SK-N-MC (cell line): ENCODE measurements at places on chromosomes 4 and X.
A peak's percentile ranks its signal among the peaks of the same experiment; 100 is the strongest.

DNA sequence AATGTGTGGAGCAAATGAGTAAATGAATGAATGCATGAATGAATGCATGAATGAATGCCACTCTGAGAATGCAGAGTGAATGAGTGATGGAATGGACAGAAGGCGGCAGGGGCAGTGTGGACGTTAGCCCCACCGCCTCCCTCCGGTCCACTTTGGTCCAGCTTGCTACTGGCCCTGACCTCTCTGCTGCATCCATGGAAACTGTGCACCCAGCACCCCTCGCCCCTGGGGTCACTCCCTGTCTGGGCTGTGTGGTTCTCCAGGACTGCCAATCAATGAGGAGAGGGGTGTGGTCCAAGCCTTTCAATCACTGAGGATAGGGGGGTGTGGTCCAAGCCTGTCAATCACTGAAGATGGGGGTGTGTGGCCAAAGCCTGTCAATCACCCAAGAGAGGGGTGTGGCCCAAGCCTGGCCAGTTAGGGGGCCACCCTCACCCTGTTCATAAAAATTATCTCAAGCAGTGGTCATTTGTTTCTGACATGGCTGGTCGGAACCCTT lies 39.2 kb upstream of the ASMTL start:
- DNase-seq: no peak

- DNase-seq: no peak
Observed at GRCh38 chr4:53557669-53558064, 33.6 kb downstream of the LNX1 start.

DNA sequence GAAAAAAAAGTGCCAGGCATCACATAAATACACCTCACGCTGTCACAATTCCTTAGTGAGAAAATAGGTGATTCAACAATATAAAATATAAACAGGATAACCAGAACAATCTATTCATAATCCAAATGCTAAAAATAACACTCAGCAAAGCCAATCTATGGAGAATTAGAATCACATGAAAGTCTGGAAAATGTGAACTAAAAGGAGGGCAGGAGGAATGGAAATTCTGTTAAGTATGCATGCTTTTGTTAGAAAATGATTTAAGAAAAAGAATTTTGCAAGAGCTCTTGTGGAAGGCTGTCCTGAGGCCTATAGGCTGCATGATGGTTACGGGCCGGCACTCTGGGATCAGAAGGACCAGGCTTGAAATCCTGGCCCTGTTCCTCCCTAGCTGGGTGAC lies 70.6 kb upstream of the PROM1 start:
- DNase-seq: no peak

- no peak for DNase-seq
Observed at GRCh38 chrX:148913971-148914370, 413.6 kb downstream of the AFF2 start.

GRCh38 chr4:76950956-76951671 lies 1.6 kb downstream of the SEPTIN11 start:
- DNase-seq: no peak

DNA sequence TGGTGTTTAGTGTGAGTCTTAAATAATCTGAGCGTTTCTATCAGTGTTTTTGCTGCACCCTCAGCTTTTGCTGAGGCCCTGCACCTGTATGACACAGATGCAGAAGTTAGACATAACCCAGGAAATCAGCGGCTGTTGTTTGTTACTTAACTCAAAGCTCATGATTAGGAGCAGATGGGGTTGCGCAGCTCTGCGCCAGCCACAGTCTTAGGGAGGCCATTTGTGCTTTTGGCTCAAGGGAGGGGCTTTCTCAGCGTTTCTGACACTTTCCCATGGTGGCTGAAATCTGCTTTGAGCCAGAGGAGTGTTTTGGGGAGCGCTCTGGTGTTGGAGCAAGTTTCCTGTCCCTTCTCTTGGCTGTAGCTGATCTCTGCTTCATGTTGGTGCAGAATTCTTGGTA lies 433.8 kb downstream of the NAF1 start:
- no peak for DNase-seq

DNA sequence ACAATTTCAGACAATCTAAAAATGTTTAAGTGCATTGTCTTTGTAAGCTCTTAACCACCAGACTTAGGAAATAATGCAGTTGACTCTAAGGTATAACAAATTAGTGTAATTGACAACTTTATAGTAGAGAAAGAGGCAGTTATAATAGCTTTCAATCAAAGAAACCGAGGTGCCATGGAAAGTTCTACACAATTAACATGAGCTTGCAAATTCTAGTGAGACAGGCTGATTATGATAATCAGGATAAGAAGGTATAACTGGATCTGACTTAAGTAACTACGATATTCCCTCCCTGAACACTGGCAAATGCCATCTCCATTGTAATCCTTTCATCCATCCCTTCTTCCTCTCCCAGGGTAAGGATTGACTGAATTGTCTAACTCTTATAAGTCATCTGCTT lies 11.4 kb upstream of the KLHL5 start:
- no peak for DNase-seq

DNA sequence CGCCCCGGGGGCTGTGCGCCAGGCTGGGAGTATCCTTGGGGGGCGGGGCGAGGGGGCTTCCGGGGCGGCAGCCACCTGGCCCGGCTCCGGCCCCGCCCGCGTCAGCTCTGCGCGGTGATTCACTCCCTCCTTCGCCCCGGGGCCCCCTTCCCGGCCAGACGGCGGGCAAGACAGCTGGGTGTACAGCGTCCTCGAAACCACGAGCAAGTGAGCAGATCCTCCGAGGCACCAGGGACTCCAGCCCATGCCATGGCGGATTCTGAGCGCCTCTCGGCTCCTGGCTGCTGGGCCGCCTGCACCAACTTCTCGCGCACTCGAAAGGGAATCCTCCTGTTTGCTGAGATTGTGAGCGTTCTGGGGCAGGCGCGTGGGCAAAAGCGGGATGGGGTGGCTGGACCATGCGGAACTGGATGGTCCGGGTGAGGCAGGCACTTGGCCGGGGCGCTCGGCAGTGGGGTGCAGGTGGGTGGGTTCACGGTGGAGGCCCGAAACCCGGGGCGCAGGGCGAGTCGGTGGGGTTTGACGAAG lies at the start of gene PLP2:
TSS of gene PLP2 (plus strand) at position 147 of the 528 bp plus-strand sequence. CDS start at position 250, 103 bp downstream.
- no peak for DNase-seq

GRCh38 chrX:104712515-104712914 lies 146.5 kb downstream of the IL1RAPL2 start:
- DNase-seq: no peak

DNA sequence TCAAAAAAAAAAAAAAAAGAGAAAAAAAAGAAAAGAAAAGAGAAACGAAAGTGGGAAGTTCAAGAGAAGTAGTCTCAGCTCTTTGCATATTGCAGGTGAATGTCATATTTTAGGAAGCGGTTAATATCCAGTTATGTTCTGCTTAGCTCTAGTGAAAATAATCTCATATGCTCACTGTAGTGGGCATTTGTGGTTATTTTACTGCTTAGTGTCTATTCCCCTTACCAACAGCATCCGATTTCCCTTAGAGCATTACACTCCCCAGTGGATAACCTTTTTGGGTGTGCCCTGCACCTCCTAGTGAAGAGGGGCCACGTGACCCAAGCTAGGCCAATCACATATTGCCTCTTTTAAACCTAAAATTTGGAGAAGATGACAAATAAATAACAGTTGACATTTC lies 111.2 kb upstream of the ZNF827 start:
- no peak for DNase-seq

GRCh38 chr4:111883557-111883999 lies 261.7 kb upstream of the FAM241A start:
- peak; percentile 12 for DNase-seq

DNA sequence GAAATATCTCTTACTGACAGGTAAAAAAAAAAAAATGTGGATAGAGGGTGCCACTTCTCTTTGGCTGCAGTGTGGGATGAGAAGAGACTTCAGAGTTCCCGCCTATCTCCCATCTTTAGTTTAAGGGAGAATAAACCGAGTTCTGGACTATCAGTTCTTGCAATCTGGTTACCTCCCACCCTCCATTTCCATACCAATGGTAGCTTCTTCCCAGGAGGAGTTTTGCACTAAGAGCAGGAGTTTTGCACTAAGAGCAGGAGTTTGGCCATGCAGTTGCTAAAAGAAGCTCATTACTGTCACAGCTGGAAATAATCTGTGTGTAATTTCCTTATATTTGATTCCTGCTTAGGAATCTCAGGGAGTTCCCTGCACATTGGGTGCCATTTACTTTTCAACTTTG lies 10.8 kb upstream of the GUCY1B1 start:
- no peak for DNase-seq

DNA sequence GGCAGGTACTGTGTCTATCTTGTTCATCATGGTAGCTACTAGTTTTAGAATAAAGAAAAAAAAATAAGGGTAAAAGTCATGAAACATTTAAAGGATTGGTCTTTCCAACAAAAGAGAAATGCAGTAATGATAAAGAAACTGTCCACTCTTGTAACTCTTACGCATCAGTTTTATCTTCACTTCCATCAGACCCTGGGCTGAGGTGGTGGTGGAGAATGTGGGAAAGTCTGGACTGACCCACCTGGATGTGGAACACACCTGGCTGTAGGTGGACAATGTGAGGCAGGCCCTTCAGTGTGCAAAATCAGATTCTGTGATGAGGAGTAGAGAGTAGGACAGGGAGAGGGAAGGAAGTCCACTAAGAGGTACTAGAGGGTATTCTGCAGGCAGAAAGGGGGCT lies 128.6 kb downstream of the RASL11B start:
- DNase-seq: no peak

- peak; percentile 61 for DNase-seq
Observed at GRCh38 chr4:16952896-16953630, 54.6 kb upstream of the LDB2 start.

- DNase-seq: no peak
Observed at GRCh38 chr4:213971-214370, 89.7 kb downstream of the ZNF718 start.

- no peak for DNase-seq
Observed at GRCh38 chrX:77450996-77451395, 3.8 kb downstream of the FGF16 start.

GRCh38 chr4:37715889-37716402 lies 29.8 kb upstream of the RELL1 start:
- DNase-seq: no peak

DNA sequence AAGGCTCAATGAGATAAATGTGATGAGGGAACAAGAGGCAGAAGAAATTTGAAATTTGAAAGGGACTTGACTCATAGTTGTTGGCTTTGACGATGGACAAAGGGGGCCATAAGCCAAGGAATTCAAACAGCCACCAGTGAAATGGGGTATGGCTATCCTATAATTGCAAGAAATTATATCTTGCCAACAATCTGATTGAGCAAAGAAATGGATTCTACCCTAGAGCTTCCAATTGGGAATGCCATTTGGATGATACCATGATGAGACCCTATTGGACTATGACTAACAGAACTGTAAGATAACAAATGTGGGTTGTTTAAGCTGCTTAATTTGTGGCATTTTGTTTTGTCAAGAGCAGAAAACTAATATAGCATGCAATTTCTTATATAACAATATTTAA lies 270.1 kb upstream of the ARSJ start:
- DNase-seq: no peak

DNA sequence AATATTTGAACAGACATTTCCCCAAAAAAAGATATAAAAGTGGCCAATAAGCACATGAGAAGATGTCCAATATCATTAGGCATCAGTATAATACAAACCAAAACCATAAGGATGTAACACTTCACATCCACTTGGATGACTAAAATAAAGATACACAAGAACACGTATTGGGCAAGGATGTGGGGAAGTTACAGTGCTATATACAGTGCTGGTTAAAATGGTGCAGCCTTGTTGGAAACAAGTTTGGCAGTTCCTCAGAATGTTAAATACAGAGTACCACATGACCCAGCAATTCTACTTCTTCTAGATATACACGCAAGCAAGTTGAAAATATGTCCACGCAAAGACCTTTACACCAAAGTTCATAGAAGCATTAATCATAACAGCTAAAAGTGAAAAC lies 58.9 kb downstream of the HAUS3 start:
- DNase-seq: no peak

DNA sequence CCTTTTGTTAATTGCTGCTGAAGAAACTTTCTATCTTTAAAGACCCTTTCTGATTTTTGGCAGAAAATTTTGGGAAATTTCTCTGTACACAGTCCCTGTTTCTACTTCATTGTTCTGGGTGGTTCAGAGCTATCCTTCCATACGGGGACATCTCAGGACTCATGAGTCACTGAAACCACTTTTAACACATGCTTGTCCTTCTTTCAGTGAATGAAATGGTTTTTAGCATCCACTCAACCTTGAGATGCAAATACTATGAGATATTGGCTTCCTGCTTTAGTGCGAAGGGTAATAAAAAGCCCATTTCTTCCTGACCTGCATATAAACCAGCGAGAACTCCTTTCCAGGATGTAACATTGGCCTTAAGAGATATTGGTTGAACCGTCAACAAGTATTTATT lies 158.0 kb downstream of the REPS2 start:
- no peak for DNase-seq

- DNase-seq: no peak
Observed at GRCh38 chrX:38618180-38618579, 56.8 kb downstream of the TSPAN7 start.

GRCh38 chrX:41558531-41558930 lies 111.4 kb downstream of the NYX start:
- no peak for DNase-seq

DNA sequence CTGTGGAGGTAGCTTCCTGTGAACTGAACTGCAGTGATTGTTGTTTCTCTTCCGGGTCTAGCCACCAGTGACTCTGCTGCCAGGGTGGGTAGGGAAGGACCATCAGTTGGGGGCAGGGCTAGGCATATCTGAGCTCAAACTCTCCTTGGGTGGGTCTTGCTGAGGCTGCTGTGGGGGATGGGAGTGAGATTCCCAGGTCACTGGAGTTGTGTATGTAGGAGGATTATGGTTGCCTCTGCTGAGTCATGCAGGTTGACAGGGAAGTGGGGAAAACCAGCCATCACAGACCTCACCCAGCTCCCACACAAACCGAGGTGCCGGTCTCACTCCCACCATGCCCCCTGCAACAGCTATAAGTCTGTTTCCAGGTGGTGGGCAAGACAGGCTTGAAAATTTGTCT lies 1937.8 kb downstream of the PCDH7 start:
- no peak for DNase-seq
